IMR-90 (cell line): ENCODE measurements at places on chromosomes 3 and 15. TPM values are rescaled to one million over a fixed set of nuclear protein-coding genes. Genes with fewer than 3 reads are reported as not detected.

DNA sequence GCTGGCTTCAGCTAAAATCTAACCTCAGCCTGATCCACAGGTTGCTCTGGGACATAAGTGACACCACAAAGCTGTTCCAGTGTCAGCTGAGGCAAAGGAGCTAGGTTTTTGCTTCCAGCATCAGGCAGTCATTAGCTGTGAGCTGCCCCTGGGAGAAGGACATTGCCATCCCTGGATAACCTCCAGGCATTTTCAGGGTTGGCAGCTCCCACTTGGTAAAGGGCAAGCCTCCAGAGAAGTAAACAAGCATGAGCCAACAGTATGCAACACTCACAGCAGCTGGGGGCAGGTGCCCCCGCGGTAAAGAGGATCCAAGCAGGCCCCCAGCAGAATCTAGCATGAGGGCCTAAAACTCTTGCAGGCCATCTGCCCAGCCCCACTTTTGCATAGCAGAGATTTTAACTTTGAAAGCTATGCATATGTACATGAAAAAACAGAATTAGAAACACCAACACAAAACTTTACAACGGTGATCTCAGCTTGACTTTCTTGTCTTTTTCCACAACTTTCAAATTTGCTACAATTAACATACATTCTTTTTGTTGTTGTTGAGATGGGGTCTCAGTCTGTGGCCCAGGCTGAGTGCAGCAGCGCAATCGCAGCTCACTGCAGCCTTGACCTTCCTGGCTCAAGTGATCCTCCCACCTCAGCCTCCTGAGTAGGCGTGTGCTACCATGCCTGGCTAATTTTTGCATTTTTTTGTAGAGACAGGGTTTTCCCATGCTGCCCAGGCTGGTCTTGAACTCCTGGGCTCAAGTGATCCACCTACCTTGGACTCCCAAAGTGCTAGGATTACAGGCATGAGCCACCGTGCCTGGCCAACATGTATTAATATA is 83.8 kb upstream of the TPM1 start:
- no peak for DNase-seq

- peak; percentile 58 for DNase-seq
Observed at GRCh38 chr15:59691194-59691805, 2.2 kb upstream of the BNIP2 start.

BFSP2 gene
- not detected in 2 replicates for total RNA-seq

HYAL1 gene
- under 0.01 and 0.36 TPM in 2 replicates for total RNA-seq

DNA sequence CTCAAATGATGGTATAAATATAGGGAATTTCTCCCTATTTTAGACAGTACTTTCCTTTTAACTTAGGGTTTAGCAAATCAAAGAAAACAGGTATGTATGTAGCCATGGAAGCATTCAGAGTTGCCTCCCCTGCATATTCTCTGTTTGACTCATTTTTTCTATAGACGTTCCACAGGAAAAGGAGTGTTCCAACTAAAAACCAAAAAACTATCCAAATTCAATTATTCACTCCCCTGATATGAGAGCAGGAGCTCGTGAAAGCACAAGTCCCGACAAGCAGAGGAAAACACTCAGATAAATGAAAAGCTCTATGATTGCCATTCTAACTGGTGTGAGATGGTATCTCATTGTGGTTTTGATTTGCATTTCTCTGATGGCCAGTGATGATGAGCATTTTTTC is 119.5 kb downstream of the FRMD5 start:
- DNase-seq: no peak

DNA sequence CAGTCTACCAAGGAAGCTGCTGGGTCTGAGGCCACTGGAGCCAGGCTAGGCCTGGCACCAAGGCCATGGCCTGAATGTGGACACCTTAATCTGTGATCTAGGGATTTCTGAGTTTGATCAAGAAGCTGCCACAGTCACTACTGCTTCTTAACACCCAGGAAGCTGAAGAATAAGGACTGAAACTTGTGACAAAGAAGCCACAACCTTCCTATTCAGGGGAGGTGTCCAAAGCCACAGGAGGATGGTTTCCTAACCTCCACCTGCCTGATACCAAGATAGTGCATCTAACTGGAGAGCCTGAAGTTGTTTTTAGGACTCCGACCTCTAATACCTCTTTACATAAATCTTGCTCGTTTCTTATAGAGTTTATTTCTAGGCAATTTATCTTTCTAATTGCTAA is 5.5 kb upstream of the ANO10 start:
- DNase-seq: no peak

DNA sequence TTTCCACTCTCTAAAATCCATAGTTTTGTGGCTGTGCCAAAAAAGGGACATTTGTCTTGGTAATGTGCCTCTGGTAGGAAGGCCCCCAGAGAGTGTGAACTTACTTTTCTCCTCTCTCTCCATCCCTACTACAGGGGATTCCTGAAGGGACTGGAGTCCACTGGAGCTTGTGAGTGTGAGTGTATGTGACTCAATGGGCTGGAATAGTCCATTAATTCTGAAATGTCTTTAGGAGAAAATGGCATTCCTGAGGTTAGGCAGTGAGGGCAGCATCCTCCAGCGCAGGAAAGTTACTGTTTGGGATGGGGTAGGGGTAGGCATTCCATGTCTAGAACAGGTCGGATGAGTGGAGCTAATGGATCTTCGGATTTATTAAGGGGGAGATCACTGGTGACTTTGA is 59.8 kb upstream of the CACNA2D3 start:
- DNase-seq: no peak

- DNase-seq: no peak
Observed at GRCh38 chr3:124517306-124517705, 212.9 kb upstream of the UMPS start.

ALPK3 gene
- total RNA-seq: under 0.01 TPM in 2 replicates

DNA sequence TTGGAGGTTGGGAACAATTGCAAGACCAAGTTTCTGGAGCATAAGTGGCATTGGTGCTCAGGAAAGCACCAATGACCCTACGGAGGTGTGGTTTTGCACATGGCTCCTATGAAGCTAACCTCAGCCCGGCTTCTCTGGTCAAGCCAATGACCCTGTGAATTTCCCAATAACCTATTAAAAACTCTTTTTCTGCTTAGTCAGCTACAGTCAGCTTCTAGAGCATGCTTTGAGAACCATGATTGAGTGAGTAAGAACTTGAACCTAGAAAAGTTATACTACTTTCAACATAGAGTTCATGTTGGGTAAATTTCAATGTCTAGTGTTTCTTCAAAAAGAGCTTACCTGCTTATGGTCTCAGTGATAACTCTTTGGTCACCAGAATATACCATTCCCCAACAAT is 163.2 kb downstream of the RSL24D1 start:
- DNase-seq: no peak
